Left renal cortex interstitium (tissue), 4 donors: ENCODE measurements at places on chromosomes 16 and 17. TPM values are rescaled to one million over a fixed set of nuclear protein-coding genes. Genes with fewer than 3 reads are reported as not detected.

Gene SMIM22
- 10.6 TPM for polyA plus RNA-seq

Gene NAGS
- 3.4 TPM for polyA plus RNA-seq

Gene KRTAP4-4
- polyA plus RNA-seq = not detected

DNA sequence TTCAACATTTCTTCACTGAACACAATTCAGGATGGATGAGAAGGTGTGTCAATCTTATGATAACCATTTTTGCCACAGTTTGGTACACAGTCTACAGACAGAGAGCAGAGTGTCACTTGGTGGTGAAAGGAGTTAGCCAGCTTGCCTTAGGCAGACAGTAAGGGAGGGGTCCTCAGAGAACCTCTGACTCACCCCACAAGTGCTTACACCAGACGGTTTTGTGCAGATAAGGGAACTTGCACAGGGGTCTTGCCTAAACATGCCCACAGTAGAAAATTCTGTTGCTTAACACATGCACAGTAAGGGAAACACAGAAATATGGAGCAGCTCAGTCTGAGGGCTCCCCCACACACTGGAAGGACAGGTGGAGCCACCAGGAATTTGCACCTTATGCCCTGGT is 204.5 kb upstream of the CDH8 start:
- no peak for DNase-seq

DNA sequence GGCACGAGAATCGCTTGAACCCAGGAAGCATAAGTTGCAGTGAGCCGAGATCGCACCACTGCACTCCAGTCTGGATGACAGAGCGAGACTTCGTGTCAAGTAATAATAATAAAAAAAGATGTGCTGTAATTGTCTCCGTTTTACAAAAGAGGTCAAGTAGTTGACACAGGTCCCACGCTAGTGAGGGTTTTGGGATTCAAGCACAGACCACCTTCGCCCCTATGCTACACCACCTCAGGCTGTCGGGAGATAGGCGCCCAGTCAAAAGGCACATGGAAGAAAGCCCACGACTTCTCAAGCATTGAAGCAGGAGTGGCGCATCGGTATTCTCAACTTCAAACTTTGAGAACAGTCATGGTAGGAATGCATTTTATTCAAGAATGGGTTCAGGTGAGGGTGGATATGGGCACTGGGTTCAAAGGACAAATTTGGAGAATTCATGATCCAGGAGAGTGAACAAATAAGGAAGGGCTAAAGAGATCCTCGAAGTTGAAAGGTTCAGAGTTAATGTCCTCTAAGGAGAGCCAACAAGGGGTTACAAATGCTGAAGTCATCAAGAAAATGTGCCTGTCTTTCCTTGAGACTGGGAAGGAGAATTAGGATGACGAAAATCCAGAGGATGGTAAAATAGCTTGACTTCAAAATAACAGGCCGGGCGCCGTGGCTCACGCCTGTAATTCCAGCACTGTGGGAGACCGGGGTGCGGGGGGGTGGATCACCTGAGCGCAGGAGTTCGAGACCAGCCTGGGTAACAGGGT is 1.4 kb upstream of the AMZ2 start:
- no peak for DNase-seq

GRCh38 chr16:67256701-67257230 is 8.0 kb downstream of the SLC9A5 start:
- DNase-seq = no peak

GRCh38 chr17:77738751-77739531 is 219.6 kb upstream of the TNRC6C start:
- DNase-seq = no peak

DNA sequence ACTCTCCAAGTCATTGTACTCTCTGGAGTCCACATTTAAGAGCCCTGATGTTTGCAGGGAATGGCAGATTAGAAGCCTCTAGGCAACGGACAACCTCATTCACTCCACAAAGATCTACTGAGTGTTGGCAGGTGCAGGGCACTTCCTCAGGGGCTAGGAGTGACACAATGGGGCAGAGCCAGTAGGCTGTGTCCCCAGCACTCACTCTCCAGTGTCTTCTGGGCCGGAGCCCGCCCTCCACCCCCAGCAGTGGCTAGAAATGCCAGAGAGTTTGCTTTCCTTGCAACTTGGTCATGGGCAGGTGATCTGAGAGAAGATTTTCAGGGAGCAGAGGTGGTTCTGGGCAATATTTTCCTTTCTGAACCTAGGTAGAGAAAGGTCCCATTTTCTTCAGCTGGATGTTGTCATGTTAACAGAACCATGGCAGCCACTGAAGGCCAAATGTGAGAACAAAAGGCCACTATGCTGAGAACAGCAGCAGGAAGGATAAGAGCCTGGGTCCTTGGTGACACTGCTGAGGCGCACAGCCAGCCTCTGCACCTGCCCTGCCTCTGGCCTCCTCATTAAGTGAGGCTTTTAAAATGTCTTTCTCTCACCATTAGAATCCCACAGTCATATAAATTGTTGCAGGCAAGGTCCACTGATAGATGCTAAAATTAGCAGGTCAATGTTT is 96.2 kb downstream of the USP31 start:
- DNase-seq = no peak

- DNase-seq = no peak
Observed at GRCh38 chr16:51389881-51390280, 238.8 kb upstream of the SALL1 start.
